ENCODE measurements at places on chromosomes 11 and 22.

GRCh38 chr11:57659669-57660068, 2.1 kb downstream of the CLP1 start:
- DNase-seq = no peak

DNA sequence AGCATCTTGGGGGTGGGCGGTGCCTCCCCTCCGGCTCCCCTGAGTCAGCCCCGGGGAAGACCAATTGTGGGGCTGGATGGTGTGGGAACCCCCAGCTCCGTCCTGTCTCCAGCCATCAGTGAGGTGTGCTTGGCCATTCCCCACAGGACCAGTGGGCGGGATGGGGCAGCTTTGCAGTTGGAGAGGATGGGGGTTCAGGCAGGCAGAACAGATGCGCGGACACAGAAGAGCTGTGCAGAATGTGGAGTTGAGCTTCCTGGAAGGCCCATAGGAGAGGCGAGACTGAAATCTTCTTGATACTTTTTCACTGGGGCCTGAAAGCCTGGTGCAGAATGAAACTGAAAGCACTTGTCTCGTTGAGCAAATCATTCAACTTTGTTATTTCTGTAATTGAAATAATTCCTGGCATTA, 23.8 kb downstream of the PARVB start:
- no peak for DNase-seq

DNA sequence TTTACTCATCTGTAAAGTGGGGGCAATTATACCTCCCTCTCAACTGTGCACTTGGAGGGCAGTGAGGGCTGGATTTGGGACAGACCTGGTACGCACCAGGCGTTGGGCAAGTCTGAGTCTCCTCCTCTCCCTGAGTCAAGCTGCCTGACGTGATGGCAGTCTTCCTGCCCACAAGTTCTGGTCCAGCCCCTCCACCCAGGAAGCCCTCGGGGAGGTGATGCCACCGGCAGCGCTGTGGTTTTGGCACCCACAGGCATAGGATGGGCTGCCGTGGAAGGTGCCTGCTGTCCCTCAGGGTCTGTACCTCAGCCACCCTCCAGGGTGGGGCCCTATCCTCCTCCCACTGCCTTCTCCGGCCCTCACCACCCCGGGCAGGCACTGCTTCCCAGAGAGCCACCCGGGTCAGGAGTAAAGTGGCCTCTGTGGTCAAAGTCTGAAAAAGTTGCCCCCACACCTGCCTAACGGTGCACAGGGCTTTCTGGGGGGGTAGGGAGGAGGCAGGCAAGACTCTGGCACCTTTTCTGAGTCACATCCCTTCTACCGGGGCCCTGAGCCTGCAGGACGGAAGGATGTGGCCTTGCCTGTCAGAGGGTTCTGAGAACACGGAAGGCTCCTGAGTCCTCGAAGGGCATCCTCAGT, 6.5 kb upstream of the APOBEC3H start:
- peak; percentile 71 for DNase-seq

DNA sequence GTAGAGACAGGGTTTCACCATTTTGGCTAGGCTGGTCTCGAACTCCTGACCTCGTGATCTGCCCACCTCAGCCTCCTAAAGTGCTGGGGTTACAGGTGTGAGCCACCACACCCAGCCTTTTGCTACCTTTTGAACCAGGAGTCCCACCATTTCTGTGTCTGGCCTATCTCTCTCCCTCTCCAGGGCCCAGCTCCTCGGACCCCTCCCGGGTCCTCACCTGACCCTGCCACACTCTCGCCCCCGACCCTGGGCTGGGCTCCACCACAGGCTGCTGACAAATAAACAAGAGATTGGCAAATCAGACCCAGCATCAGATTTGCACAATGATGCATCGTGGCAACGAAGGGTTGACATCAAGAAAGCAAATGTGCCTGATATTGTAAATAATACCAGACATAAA, 8.8 kb downstream of the KRTAP5-5 start:
- no peak for DNase-seq

DNA sequence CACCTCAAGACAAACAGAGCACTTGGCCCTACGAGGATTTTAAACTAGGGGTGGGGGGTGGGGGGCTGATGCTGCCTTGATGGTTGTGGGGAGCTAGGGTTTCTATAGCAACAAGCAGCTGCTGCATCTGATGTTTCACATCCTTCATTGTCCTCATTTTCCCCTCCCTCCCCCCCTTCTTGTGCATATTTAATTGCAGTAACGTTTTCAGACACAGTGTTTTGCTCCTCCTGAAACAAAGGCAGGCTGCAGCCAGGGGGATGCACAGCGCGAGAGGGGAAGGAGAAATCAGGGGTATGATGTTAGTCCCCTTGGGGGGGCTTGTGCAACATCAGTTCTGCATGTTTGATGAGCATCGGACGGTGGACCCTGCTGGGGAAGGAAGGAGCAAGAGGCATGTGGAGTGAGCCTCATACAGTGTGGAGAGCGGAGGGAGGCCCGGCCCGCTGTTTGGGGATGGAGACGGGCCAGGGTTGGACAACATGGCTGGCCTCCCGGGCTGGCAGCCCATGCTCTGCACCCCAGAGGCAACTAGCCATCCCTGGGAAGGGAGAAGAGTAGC, 208.3 kb downstream of the CEP164 start:
- DNase-seq = no peak

DNA sequence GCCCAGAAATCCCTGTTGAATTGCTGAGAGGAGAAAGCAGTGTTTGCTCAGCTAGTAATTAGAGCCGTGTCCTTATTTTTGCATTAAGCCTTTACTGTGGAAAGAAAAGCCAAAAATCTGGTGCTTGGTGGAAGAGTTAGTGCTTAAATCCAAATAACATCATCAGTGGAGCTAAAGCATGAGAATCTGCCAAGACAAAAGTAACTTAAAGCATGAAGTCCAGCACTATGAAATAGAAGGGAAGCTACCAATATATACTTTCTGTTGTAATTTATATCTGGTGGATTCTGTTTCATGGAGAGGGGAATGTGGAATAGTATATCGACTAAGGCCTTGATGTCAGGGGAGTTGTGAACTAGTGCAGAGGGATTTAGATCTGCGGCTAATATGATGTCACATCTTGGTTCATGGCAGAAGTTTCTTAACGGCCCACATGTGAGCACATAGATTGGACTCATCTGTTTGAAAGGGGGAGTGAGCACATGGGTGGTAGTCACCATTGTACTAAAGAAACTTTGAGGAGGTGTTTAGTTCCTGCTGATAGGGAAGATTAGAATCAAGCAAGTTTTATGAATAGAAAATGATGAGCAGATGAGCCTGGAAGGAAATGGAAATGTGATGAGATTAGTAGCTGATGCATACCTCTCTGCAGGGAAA, 224.4 kb upstream of the MTNR1B start:
- no peak for DNase-seq

DNA sequence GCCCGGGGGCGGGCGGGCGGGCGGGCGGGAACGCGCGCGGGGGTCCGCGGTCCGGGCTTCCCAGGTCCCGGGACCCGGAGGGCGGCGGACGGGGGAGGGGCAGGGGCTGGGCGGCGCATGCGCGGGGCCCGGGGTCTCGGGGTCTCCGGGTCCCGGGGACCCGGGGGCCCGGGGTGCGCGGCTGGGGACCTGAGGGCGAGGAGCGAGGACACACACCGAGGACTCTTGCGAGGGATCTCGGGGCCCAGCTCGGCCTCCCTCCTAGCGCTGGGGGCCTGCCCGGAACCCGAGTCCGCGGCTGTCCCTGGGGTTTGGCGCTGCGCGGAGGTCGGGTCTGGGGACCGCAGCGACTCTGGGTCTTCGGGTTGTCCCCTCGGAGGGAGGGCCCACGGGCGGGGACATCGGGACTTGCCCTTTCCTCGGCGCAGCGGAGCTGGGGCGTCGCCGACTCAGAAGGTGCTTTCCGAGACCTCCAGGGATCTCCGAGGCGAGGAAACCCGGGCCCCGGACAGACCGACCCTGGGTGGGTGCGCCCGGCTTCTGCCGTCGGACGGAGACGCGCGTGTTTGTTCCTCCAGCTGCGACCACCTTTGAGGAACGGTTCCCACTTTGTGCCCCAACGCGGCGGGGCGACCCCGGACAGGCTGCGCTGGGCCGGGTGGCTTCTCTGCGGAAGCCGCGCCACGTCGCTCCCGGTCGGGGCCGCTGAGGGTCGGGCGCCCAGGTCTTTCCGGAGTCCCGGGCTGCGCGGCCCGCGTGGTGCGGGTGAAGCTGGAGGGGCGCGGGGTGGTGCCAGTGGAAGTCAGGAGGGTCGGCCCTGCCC, 540 bp downstream of the PPARA start:
- DNase-seq = no peak

GRCh38 chr11:27420217-27420616, 52.4 kb downstream of the LGR4 start:
- DNase-seq = no peak

- DNase-seq = no peak
Observed at GRCh38 chr11:945986-946385, 20.3 kb downstream of the AP2A2 start.

DNA sequence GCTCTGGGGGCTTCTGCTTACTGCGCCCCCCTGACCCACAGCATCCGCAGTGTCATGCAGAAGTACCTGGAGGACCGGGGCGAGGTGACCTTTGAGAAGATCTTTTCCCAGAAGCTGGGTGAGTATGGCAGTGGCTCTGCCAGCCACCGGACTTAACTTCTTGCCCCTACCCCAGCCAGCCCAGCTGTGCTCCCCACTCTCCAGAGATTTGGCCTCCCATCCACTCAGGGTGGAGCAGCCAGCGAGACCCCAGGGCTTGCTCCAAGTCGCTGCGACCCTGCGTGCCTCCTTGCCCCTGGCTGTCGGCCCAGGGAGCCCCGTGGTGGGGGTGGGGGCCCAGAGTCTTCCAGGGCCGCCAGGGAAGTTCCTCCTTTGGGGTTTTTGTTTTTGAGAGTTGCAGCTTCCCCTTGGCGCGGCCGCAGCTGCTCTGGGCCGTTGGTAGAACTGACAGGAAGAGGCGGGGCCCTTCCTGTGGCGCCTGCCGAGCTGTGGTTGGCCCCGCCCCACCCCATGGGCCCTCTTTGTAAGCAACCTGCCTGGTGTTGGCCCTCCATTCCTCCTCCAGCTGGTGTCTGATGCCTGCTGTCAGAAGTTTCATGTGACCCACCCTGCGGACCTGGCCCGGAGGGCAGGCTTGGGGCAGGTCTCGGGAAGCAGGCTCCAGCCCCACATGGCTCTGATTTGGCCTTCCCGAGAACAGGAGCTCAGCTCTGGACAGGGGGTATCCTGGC, 11.1 kb downstream of the GRK2 start:
- DNase-seq = peak; percentile 79

GRCh38 chr11:109902764-109903433, 190.3 kb upstream of the ZC3H12C start:
- DNase-seq = no peak

GRCh38 chr11:34161361-34161760, 55.9 kb downstream of the NAT10 start:
- no peak for DNase-seq

- no peak for DNase-seq
Observed at GRCh38 chr11:70698871-70699270, 300.5 kb downstream of the CTTN start.

GRCh38 chr11:105393326-105393725, 216.5 kb upstream of the GRIA4 start:
- no peak for DNase-seq

GRCh38 chr22:25334162-25334490, 114.7 kb downstream of the CRYBB2 start:
- DNase-seq = no peak

GRCh38 chr22:38989466-38989865, 7.3 kb downstream of the APOBEC3B start:
- DNase-seq = no peak

DNA sequence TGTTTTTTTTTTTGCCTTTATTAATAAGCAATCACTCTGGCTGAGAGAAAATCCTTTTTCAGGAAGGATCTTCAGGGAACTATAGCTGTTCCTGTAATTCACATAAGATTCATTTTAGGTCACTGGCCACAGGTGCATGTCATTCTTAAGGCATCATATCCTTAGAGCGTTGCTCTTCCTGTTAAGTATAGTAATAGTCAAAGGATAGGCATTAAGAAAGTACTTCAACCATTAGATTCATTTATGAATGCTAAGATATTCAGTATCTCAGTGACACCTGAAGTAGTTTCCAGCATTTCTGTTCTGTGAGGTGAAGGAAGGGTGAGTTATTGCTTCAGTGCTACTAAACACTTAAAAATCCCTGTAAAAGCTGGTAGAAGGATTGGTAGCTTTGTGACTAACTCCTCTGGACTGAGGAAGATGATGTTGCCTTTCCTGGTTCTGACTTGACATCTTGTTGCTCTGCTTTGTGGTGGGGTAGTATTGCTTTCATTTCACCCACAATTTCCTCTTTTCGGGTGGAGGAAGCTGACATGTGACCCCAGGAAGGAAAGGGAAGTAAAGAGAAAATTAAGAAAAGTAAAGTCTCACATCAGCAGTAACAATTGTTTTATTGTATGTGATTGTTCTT, 34.7 kb downstream of the RNF169 start:
- DNase-seq = no peak

DNA sequence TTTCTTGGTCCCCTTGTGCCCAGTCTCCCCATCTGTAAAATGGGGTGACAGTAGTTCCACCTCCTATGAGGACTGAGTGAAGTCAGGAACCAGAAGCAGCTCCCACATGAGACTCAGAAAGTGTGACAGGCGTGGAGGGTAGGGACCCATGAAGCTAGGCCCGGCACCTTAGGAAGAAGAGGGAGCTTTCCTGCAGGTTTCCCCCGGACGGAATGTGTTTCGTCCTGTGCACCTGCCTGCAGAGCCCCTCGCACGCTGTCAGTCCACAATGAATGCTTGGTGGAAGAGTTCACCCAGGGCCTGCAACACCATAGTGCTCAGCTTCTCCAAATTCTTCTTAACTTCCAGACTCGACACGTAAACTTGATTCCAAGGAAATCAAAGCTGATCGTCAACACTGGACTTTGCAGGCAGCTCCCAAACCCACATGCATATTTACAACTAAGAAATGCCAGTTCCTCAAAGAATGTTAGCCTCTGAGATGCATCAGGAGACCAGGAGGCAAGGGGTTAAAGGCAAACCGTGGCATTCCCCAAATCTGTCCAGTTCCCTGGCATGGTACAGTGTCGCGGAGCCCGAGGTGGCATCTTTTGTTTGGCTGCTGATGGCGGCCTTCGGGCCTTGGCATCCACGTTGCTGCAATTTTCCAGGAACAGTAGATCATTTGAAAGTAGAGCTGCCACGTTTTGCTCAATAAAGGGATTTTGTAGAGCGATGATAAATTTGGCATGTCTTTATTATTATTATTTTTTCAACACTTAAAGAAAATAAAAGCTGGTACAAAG, 15.4 kb downstream of the LRP5 start:
- DNase-seq = no peak

DNA sequence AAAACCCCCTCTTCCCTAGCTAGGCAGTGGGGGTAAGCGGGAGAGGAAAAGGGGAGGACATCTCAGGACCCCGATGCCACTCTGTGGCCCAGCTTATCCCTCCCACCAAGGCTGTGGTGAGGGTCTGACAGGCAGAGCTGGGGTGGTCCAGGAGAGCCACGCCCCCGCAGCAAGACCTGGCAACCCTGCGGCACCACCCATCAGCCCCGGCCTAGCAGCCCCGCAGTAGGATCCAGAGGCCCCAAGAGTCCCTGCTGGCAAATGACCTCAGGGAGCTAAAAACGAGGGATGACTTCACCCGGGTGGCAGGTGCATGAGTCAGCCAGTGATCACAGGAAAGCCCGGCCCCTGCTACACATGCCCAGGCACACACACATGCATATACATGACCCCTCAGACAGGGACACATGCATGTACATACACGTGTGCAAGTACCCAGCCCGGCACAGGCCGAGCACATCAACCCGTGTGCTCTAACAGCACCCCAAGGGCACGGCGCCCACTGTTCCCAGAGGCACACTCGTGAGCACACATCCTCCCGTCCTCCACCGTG, 32.3 kb downstream of the ARVCF start:
- peak; percentile 68 for DNase-seq

GRCh38 chr11:27282806-27283205, 80.2 kb downstream of the CCDC34 start:
- no peak for DNase-seq

Measured in ascending aorta (tissue), 2 donors.